Right forelimb (tissue), 1 donor: ENCODE measurements at places on chromosomes 11 and 22.

DNA sequence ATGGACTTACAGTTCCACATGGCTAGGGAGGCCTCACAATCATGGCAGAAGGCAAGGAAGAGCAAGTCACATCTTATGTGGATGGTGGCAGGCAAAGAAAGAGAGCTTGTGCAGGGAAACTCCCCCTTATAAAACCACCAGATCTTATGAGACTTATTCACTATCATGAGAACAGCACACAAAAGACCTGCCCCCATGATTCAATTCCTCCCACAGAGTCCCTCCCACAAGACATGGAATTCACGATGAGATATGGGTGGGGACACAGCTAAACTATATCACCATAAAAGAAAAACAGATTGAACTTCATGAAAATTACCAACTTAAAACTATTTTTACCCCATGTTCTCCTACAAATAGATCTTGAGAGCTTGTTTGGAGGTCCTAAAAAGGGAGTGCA lies 19.6 kb downstream of the ENTHD1 start:
- DNase-seq, result no peak

GRCh38 chr11:110337570-110338193 lies 41.3 kb upstream of the RDX start:
- no peak for DNase-seq

GRCh38 chr22:24285245-24285644 lies 14.6 kb downstream of the SPECC1L start:
- no peak for DNase-seq

- no peak for DNase-seq
Measured at GRCh38 chr11:123616505-123617198, 37.8 kb downstream of the SCN3B start.

GRCh38 chr22:20509344-20510047 lies 2.1 kb downstream of the MED15 start:
- DNase-seq, result peak; percentile 55

- DNase-seq, result no peak
Measured at GRCh38 chr22:49115197-49115596, 712.5 kb downstream of the BRD1 start.

- DNase-seq, result no peak
Measured at GRCh38 chr22:33139937-33140336, 81.8 kb upstream of the SYN3 start.

DNA sequence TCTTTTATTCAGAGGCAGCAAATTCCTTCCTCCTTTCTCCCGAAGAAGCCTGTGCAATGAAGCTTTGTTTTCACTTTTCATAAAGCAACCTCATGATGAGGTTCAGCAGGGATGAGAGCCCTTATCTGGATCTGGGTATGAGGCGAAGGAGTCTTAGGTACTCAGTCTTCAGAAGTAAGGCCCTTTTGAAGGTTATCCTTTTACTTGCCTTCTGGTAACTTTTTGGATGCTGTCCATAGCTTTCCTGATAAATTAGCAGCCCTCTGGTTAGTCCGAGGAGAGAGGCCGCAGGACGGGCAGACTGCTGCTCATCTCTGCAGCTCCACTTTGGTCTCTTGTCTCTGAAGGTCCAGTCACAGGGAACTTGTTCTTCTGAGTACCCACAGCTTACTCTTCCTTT lies 1.1 kb downstream of the TRIM22 start:
- no peak for DNase-seq

GRCh38 chr11:6476571-6476970 lies 2.8 kb upstream of the TRIM3 start:
- DNase-seq, result no peak

DNA sequence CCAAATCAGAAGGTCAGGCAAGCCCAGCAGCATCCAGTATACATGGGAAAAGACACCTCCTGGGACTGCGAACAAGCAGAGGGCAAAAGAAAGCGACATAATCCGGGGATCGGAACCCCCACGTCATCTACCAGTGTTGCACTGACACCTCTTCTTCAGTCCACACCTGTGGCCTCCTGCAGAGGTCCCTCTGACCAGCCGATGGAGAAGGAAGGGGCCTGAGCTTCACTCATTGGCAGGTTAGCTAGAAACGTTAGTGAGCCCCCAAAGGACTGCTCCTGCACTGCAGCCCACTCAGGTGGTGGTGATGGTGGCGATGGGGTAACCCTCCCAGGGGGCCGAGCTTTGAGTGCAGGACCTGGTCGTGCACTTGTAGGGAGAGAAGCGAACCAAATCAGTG lies 22.1 kb downstream of the ASCL2 start:
- DNase-seq, result no peak

GRCh38 chr11:17845431-17845881 lies 110.9 kb downstream of the KCNC1 start:
- no peak for DNase-seq

GRCh38 chr22:30634471-30635233 lies 929 bp upstream of the SLC35E4 start:
- peak; percentile 88 for DNase-seq

DNA sequence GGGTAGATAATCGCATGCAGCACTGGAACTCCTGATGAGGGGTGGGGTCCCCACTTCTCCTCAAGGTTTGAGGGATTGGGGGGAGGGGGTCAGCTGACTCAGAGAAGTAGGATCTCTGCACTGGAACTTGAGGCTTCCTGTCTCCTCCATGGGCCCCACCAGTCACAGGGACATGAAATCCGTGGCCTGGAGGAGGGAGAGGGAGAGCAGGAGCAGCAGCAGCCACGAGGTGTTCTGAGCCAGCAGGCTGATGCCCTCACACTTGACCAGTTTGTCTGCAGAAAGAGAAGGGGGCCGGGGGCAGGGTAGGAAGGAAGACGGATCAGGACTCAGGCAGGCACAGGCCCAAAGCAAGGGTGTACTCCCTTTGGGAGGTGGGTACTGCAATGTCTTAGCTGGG lies 3.7 kb downstream of the THY1 start:
- DNase-seq, result no peak

- DNase-seq, result no peak
Measured at GRCh38 chr22:46460857-46461256, 76.6 kb downstream of the CELSR1 start.

DNA sequence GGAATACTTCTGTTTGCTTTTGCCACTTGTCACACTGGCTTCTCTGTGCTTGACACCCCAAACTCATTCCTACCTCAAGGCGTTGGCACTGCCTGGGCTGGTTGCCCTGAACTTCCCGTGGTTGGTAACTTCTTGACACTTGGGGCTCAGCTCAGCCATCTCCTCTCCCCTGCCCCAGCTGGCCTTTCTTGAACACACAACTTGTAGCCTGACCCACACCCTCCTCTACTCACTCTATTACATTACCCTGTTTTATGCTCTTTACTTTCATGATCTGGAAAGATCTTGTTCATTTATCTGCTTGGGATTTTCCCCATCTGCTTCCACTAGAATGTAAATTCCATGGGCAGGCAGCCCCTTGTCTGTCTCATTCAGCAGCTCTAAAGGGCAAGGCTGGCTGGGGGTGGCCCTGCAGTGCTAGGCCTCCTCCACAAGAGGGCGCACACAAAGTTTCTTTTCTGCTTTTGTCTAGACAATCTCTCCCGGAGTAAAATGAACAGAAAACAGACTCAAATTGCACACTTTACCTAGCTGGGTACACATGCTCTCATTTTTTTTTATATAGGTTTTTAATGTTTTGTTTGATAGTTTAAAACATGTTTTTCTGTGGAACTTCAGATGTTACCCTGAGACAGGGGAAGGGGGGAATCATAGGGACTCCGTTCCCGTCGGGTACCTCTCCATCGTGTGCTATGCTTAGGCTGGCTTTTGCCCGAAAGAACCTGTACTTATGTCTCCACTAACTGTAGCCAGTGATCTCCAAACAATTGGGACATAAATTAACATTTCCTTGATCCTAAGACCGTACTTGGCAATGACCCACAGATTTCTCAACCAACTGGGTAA lies 16.4 kb upstream of the MRGPRX2 start:
- peak; percentile 74 for DNase-seq

GRCh38 chr11:126328444-126328843 lies 24.6 kb downstream of the DCPS start:
- peak; percentile 16 for DNase-seq

DNA sequence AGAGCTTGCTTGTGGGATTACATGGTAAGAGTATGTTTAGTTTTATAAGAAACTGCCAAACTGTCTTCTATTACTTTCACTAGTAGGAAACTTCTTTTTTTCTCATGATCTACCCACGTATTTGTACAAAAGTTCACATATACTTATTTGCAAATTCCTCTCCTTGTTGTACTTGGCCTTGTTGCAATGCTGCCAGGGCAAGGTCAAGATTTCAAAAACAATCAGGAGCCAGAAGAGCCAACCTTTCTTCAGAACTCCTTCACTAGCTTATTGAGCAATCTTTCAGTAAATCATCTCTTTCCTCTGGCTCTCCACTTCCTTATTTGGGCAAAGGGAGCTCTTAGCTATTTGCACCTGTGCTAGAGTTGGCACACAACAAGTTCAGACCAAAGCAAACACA lies 9.7 kb downstream of the SRSF8 start:
- no peak for DNase-seq

- DNase-seq, result no peak
Measured at GRCh38 chr11:78370406-78371172, 47.0 kb downstream of the GAB2 start.

DNA sequence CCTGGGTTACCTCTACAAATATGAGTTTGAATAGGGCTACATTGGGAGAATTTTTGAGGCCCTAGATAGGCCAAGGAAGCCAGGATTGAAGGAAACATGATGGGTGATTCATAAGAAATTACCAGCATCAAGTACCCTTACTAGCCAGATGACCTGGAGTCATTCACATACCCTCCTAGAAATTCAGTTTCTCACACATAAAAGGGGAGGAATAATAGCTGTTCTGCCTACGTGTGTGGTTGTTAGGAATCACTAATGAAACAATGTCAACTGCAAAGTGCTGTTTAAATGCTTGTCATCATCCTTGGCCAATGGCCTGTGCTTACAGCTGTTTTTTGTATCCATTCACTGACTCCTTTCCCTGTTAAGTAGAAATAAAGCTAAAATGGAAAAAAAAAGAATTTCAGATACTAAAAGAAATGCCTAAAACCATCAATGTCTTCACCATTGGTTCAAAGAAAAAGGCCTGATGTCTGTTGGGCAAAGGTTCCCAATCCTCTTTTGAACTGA lies 114.4 kb downstream of the NCAM1 start:
- DNase-seq, result no peak

DNA sequence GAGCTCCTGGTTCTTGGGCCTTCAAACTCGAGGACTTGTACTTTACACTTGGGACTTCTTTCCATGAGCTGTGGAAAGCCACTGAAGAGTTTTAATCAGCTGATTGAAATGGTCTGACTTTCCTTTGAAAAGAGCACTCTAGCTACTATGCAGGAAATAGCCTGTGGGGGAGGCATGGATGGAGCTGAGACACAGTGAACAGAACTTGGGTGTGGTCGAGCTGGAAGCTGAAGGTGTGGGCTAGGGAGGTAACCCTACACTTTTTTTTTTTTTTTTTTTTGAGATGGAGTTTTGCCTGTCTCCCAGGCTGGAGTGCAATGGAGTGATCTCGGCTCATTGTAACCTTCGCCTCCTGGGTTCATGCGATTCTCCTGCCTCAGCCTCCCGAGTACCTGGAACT lies 17.5 kb upstream of the CAPRIN1 start:
- DNase-seq, result no peak

GRCh38 chr11:131767421-131767820 lies 397.0 kb downstream of the NTM start:
- DNase-seq, result no peak

- no peak for DNase-seq
Measured at GRCh38 chr11:128398517-128399250, 188.7 kb downstream of the ETS1 start.
